ENCODE measurements at places on chromosomes 3 and 15.

DNA sequence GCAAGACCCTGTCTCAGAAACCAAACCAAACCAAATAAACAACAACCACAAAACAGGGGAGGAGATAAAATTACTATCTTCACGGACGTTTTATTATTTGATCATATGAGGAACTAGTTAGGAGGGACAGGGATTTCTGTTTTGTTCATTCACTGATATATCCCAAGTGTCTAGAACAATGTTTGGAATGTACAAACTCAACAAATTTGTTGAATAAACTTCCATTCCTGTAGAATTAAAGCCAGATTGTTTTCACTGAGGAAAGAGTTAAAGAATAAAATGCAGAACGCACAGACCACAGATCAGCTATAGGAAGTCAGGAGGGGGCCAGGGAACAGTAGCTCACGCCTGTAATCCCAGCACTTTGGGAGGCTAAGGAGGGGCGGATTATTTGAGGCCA is 6.5 kb upstream of the STRC start:
- no peak for DNase-seq

GRCh38 chr3:54888873-54889272 is 39.0 kb downstream of the LRTM1 start:
- DNase-seq: no peak

GRCh38 chr3:175179055-175179454 is 319.9 kb downstream of the NAALADL2 start:
- peak; percentile 4 for DNase-seq

DNA sequence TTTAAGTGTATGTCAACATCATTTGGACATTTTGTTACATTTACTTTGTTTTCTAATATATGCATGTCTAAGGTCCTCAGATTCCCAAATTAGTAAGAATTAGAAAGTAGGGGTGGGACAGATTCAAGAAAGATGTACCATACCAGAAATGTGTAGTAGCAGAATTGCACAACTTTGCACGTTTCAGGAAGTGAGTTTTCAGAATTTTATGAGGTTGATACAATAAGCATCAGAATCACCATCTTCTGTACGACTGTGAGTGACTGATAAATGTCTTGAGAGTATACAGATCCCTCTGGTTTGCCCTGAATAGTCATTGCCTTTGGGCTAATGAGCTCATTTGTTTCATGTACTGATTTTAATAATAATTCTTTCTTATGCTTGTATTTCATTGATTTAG is 9.3 kb downstream of the ARIH2 start:
- DNase-seq: peak; percentile 59

DNA sequence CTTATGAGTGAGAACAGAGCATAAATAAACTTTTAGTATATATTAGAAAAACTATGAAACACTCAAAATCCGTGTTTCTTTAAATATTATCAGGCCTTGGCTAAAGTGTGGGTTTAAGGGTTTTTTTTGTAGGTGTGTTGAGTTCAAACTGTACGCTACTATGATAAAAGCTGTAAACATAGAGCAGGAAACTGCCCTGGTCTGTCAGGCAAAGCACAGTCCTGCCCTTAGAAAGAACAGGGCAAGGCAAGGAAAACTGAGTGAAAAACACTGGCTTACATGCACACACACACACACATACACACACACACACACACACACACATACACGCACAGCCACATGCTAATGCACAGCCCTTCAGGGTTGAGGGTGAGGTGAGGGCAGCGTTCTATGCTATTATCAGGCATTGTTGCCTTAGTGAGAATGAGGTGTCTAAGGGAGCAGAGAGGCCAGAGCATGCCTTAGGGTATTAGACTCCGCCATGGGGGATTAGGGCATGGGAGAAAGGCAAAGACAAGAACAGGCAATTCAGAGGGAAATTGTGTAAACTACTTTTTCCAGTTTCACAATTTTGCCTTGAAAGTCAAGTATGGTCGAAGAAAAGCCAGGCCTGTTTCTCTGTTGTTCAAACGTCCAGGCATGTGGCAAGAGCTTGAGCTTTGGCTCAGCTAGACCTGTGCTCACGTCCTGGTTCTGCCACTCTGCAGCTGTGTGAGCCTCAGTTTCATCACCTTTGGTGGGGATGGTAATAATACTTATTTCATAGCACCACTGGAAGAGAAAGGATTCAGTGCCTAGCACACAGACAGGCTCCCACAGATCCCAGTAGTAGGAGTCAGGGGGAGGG is 36.3 kb upstream of the TPM1 start:
- DNase-seq: no peak

- peak; percentile 34 for DNase-seq
Measured at GRCh38 chr3:71859123-71859519, 74.2 kb upstream of the PROK2 start.

GRCh38 chr15:82830427-82831173 is 21.2 kb downstream of the WHAMM start:
- no peak for DNase-seq

DNA sequence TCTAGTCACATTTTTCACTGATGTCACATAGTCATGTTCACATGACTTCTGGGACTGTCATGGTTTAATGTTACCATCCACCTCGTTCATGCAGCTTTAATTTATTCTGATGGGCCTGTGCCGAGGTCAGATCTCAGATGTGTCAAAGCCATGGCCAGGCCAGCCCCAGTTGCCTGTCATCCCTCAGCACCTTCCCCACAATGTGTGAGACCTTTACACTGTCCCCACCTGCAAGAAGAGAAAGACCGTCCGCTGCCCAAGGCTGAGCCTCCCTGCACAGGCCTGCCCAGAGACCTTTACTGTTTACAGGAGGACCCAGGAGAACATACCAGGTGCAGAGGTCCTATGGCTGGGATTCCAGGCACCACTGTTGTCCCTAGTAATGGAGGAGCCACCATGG is 12.8 kb upstream of the KLF15 start:
- DNase-seq: no peak

- no peak for DNase-seq
Measured at GRCh38 chr3:177976241-177976640, 560.0 kb upstream of the KCNMB2 start.

DNA sequence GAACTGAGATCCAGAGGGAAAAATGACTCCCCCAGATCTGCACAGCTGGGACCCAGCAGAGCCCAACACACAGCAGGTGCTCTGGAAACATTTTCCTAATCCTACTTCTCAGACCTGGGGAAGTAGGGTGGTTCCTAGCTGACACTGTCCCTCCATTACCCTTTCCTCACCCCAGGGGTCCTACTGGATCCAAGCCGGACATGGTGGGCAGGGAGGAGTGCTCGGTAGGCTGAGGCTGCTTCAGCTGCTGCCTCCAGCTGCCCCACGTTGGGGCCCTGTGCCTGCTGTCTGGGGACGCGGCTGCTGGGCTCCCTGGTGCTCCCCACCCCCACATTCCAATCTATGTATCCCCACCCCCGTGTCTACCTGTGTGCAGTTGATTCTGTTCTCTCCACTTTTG is 29.8 kb upstream of the SLC6A6 start:
- DNase-seq: no peak

DNA sequence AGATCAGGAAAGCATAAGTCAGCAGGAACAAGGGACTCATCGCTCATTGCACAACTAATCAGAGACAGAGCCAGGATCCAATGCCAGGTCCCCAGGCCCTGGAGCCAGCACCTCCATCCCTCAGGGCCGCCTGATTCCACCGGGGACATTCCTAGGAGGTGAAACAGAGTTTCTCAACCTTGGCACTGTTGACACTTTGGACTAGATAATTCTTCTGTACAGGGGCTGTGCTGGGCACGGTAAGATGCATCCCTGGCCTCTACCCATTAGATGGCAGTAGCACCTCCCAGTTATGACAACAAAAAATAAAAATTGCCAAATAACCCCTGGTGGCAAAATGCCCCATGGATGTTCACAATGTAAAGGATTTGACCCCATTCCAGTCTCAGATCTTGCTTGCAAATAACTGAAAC is 127.7 kb downstream of the MTHFS start:
- peak; percentile 77 for DNase-seq

- no peak for DNase-seq
Measured at GRCh38 chr3:173008978-173009377, 132.1 kb downstream of the SPATA16 start.

GRCh38 chr3:49133226-49133951 is 539 bp upstream of the LAMB2 start:
- DNase-seq: peak; percentile 95

GRCh38 chr15:74396146-74396438 is 28.6 kb upstream of the CYP11A1 start:
- peak; percentile 38 for DNase-seq

DNA sequence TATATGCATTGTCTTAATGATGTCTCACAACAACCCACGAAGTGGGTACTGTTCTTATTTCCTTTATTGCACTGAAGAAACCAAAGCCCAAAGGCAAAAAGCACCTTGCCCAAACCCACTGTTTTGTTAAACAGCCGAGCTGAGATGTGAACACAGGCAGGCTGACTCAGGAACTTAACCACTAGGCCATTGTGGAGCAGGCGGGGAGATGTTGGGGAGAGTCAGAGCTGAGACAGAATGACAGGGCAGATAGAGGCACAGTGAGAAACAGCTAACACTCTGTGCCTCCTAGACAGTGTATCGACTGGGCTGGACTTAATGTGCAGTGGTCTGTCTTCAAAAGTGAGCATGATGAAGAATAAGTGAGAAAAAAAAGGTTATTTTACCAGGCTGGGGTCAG is 56.5 kb downstream of the RPLP1 start:
- peak; percentile 71 for DNase-seq

- peak; percentile 39 for DNase-seq
Measured at GRCh38 chr15:33089878-33090757, 104.4 kb downstream of the FMN1 start.

All from GM23248 (cell line).